GM13976 (cell line): ENCODE measurements at places on chromosomes 6 and 20.

DNA sequence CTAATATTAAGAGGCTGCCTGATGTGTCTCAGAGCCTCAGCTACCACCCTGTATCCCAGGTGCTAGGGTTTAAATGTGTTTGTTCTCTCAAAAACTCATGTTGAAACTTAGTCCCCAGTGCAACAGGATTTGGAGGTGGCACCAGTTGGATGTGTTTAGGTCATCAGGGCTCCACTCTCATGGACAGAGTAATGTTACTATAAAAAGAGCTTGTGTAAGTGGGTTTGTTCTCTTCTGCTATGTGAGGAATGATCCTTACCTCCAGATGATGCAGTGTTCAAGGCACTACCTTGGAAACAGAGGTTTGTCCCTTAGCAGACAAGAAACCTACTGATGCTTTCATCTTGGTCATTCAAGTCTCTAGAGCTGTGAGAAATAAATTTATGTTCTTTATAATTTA is 164.9 kb upstream of the EPHA7 start:
- no peak for DNase-seq

- DNase-seq = peak; percentile 76
Observed at GRCh38 chr6:158653577-158654354, 3.9 kb downstream of the SYTL3 start.

DNA sequence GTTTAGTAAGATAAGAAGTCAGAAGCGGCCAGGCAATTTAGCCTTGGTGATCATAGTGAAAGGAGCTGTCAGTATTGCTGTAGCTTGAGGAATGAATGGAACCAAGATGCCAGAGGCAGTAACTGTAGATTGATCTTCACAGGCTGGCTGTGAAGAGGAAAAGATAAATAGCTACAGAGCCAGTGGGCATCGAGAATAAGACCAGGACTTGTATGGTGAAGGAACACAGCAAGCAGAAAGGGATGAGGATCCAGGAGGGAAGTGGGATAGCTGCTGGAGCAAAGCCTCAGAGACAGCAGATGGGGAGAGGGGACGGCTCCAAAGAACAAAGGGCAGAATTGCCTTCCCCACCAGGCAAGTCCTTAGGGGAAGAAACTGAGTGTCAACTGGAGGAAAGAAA is 294.4 kb upstream of the PLN start:
- DNase-seq = no peak

DNA sequence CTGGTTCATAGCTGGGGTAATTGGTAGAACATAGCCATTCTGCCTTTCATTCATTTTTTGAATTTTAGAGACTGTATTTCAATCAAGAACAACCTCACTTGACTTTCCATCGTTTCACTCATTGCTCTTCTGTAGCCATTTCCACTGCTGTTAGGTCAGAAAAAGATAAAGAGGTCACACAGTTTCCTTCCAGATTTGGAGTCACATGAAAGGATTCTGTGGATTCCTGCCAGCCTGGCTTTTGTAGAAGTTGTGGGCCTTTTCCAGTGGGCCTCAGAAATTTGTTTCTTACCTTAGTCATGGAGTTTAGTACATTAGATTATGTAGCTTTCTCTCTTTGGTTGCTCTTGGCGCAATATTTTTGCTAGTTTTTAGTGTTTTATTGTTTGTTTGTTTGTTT is 157.8 kb downstream of the SASH1 start:
- DNase-seq = no peak

DNA sequence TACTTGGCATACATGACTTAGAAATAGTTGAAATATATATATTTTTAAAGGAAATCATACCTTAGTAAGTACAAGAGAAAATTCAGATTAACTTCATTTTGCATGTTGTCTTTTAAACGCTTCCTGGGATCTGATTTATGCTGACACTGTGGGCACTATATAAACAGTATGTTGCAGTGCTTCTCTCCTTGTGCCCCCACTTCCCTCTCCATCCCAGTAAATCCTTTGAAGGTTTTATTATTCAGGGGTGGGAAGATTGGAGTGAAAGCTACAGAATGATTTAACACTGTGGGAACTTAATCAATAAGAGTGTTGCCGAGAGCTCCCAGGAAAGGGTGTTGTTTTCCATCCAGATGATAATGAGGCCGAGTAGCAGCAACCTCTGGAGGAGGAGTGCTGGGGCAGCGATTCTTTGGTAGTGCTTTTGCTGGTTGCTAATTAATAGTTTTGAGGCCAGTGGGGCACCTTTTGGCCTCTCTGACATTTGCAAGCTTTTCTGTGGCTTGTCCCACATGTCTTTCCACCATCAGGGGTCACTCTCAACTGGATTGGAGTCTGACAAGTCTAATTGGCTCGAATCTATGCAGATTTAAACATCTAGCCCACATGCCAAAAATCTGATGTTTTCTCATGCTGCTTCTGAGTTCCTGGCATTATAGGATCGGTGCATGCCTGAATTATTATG is 183.0 kb upstream of the MMS22L start:
- DNase-seq = no peak

DNA sequence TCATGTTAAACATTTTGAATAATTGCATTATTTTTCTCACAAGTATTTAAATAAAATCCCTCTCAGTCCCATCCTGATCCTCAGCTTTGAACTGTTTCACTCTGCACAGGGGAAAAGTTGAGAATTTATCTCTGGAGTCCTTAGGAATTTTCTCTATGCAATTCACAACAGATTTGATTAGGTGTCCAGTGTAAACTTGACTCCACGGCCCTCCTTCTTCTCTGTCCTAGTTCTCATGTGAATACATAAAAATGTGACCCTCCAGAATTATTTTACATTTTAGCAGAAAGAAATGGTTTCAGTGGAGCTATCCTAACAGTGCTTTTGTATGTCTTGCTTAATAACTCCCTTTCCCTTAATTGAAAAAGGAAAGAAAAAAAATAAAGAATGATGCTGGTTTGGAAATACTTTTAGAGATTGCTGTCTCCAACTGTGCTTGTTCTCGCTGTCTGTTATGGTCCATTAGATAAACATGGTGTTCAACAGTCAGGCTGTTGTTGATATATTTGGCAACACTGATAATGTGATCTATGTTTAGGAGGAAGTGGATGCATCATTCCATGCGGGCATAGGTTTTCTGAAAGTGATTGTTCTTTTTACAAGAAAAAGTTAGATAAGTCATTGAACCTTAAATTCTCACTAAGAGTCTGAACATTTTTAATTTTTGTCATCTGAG is 599.4 kb upstream of the CITED2 start:
- DNase-seq = no peak

DNA sequence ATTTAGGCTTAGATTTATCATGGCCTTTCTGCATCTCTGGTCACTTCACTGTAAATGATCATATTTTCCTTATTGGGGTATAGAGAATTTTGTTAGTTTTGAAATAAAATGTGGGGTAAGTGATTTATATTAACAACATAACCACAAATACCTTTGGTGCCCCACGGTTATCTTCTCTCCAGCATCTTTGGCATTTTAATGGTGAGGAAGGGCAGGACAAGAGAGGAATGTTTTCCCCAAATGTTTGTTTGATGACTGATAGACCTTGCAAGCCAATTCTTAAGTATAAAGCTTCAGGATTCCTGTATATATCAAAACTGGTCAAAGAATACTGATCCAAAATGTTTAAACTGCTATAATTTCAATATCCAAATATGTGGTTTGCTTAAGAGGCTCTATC is 171.6 kb upstream of the SMLR1 start:
- DNase-seq = no peak

DNA sequence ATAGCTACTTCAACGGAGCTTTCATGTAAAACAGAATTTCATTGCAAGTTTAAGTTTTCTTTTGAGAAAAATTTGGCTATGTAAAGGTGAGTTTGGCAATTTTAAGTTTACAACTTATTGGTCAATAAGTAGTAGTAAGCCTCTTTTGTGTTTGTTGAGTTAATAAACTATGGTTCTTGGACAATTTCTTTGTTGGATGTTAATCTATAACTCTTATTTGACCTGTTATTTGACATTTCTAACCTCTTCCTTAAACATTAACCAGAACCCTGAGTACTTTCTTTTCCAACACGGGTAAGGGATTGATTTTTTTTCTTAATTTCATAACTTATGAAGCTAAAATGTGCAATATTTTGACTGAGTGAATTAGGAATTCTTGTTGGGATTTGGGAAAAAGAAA is 354.4 kb downstream of the PRKN start:
- DNase-seq = no peak

DNA sequence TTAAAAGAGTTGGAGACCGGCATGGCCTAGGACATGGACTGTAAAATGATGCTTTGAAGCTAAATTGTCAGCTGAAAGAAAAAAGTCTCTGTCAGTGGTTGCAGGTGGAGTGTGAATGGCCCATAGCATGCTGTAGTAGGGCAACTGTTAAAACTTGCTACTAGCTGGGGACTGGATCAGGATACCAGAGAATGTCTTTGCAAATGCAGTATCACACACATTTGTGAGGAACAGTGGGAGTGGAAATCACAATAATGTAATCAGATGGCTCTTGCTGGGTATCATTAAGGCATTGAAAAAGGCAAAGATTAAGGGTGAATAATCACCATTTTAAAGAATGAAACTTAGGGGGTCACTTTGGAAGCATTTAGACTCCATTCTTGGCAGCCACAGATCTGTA is 737.9 kb downstream of the EYS start:
- DNase-seq = no peak

- no peak for DNase-seq
Observed at GRCh38 chr6:85798931-85799652, 156.4 kb upstream of the SYNCRIP start.

- DNase-seq = no peak
Observed at GRCh38 chr20:32749914-32750637, 6.8 kb upstream of the COMMD7 start.

DNA sequence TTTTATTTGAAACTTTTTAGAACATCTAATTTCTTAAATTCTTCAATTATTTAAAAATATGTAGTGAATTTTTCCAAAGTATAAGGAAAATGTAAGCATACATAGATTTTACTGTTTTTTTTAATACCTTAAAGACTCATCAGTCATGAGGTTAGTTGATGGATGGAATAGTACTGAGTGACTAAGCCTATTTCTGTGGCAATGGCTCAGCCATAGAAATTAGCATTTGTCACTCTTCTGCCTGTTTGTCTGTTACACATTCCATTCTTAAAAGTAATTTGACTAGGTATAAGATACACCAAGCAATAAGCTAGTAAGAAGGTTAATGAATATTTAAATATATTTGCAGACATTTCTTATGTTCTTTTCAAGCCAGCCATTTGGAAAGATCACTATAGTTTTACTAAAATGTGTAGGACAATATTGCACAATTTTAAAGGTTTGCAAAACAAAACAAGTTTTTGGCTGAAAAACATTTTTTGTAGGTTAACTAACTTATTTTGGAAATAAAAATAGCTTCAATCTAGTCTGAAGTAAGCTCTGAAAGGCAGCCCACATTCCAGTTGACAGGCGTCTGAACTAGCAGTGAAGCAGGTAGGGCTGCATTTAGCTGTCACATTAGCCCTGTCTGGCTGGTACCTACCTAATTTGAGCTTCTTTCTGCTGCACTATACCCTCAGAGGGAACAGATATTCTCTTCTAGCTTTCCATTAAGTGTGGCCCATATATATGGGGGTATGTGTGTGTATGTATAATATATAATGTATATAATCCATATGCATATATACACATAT is 385.7 kb downstream of the GRIK2 start:
- DNase-seq = no peak

- no peak for DNase-seq
Observed at GRCh38 chr6:138101946-138102731, 5.1 kb downstream of the PERP start.

- DNase-seq = no peak
Observed at GRCh38 chr20:59441860-59442810, 141.7 kb downstream of the EDN3 start.

- DNase-seq = no peak
Observed at GRCh38 chr6:14616656-14617055, 499.1 kb downstream of the CD83 start.

DNA sequence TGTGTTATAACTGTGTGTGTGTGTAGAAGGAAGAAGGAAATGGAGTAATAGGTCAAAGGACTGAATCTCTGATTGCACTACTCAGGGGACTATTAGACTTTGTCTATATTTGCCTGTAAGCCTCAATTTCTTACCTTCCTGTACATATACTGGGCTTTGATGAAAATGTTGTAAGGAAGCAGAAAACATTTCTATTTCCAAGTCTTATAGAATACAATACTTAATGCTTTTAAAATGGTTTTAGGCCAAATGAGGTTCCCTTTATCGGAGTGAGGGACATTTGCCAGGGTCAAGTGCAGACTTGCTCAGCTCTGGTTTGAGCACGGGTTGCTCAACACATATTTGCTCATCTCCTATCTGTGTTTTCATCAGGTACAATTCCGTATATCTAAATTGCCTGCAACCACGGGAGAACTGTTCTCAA is 28.3 kb downstream of the MEP1A start:
- DNase-seq = no peak

- DNase-seq = no peak
Observed at GRCh38 chr6:23394681-23395080, 731.3 kb upstream of the NRSN1 start.

DNA sequence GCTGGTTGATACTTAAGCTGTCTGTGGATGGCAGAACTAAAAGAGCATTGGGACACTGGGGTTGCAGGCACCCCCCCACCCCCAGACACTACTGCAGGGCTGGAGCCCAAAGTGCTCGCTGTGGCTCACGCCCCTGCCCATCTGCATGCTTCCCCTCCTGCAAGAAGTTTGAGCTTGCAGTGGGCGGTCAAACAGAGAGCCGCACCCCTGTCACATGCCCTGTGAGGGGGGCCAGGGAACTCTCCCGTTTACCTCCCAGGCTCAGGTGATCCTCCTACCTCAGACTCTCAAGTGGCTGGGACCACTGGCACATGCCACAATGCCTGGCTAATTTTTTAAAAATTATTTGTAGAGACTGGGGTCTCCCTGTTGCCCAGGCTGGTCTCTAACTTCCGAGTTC is 63.3 kb downstream of the RIOK1 start:
- no peak for DNase-seq

DNA sequence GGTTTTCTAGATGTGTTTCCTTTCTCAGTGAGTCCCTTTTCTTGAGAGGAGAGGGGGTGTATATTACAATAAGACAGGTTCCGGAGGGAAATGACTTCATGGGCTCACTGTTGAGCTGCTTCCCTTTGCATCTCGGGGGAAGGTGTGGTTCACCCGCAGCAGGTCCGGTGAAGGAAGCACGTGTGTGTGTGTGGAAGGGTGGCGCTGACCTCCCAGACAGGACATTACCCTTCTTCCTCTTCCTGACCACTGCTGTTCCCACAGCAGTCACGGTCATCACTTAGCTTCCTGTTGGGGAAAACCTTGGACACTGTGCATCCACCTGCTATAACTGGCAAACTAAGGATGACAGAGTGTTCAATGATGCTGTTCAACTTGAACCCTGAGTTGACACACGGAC is 83.6 kb downstream of the PLEKHG1 start:
- DNase-seq = no peak

DNA sequence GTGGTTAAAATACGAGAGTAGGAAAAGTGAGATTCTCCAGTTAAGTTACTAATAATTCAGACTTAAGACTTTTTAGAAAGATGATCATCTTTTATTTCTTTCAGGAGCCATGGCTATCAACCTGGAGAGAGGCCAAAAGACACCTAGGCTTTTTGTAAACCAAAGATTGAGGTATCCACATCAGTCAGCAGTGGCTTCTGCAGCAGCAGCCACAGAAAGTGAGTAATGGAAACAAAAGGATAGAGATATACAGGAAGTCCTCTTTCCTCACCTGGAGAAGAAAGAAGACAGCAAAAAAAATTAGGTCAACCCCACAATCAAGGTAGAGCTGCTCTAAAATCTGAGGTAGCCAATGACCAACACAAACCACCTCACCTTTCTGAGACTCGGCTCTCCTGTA is 22.7 kb upstream of the TRIM39 start:
- DNase-seq = no peak
